Activated naive CD4-positive, alpha-beta T cell treated with Interleukin-2 at 50 U/mL for 16 hours (primary cell): ENCODE measurements at places on chromosomes 3 and 15.
A peak's percentile ranks its signal among the peaks of the same experiment; 100 is the strongest.

- no peak for DNase-seq
These were observed 6.9 kb downstream of the ACAD11 start for GRCh38 chr3:132652640-132653270.

GRCh38 chr15:55434989-55435825 lies 26.9 kb downstream of the PIERCE2 start:
- DNase-seq = no peak

- no peak for DNase-seq
These were observed 457 bp upstream of the DNAJA4 start for GRCh38 chr15:78263907-78264303.

DNA sequence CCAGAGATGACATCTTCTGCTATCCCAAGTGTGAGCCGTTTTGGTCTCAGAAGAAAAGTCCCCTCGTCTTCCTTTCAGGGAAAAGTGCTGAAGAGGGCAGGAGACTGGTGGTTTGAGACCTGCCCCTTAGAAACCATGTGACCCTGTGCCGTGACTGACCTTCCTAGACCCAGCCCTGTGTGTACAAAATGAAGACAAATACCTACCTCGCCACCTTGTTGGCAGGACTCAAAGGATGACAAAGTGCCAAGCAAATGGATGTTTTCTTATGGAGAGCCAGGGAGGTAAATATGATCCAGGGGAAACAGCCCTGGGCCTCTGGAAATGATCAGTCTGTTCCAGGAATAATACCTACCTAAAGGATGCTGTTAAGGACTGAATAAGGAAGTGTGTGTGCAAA lies 41.3 kb downstream of the FAM174B start:
- DNase-seq = no peak

DNA sequence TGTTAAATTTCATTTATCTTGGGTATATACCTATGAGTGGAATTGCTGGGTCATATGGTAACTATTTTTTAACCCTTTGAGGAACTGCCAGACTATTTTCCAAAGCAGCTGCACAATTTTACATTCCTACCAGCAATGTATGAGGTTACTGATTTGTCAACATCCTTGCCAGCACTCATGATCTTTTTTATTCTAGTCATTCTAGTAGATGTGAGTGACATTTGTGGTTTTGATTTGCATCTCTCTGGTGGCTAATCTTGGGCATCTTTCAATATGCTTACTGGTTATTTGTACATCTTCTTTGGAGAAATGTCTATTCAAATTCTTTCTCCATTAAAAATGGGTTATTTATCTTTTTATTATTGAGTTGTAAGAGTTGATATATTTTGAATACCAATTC lies 21.3 kb upstream of the LRRC58 start:
- DNase-seq = no peak

DNA sequence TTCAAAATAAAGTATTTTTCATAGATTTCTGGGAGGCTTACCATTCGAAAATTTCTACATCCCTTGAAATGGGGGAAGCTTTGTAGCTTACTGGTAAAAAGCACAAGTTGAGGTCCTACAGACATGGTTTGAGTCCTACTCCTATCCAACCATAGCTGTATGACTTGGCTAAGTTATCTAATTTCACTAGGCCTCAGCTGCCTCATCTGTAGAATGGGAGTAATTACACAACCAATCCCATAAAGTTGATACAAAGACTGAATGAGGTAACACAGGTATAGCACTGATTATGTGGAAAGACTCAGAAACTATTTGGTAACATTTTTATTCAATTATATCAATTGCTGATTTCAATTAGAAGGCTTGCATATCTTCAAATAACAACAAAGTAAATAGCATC lies 157.4 kb downstream of the PLD1 start:
- no peak for DNase-seq

- DNase-seq = peak; percentile 50
These were observed 61.3 kb upstream of the ACKR4 start for GRCh38 chr3:132535575-132536441.

DNA sequence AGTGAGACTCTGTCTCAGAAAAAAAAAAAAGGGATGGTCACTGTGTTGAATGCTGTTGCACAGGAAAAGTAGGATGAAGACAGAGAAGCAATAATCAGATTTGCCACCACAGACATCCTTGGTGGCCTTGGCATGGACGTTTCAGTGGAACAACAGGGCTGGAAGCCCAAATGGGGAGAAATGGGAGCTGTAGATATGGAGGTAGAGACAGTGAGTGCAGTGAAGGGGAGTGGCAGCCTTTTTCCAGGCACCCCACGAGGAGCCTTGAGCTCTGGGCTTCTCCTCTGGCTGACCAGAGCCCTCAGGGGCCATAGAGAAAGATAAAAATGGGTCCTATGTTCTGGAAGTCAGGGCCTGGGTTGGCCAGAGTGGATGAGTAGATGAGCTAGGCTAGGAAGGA lies 12.3 kb upstream of the DOCK3 start:
- DNase-seq = no peak

DNA sequence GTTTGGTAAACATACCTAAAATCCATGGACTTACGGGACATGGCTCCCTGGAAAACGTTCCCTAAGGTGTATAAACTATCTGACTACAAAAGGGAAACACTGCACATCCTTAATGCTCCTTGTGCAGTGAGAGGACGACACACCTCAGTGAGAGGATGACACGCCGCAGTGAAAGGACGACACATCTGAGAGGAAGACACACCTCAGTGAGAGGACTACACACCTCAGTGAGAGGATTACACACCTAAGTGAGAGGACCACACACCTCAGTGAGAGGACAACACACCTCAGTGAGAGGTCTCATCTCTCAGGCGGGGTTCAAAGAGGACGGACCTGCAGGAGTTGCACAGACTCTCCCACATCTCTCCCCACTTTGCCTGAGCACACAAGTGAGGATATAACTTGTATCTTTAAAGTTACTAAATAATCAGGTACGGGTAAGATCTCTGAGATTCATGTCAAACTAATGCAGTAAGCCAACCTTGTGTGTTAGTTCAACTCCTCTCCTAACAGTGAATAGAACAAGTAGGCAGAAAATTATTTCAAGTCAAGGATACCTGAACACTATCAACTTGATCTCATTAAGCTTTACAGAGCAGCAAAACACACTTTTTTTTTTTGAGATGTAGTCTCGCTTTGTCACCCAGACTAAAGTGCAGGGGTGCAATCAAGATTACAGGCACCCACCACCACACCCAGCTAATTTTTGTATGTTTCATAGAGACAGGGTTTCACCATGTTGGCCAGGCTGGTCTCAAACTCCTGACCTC lies 32.1 kb downstream of the HERC2 start:
- no peak for DNase-seq

DNA sequence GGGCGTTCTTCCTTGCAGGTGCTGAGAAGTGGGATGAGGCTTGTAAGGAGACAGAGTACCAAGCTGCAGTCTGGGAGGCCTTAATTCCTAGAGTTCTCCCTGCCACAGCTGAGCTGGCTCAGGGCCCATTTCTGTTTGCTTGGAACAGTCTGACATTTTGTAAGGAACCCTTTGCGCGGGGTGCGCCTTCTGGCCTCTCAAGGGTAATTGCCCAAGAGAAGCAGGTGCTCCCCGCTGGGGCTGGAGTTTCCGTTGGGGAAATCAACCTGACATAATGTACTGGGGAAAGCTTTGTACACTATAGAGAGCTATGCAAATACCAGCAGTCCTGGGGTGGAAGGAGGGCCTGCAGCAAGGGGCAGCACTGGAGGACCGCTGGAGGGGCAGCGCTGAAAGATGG lies 83.6 kb downstream of the HMG20A start:
- no peak for DNase-seq

DNA sequence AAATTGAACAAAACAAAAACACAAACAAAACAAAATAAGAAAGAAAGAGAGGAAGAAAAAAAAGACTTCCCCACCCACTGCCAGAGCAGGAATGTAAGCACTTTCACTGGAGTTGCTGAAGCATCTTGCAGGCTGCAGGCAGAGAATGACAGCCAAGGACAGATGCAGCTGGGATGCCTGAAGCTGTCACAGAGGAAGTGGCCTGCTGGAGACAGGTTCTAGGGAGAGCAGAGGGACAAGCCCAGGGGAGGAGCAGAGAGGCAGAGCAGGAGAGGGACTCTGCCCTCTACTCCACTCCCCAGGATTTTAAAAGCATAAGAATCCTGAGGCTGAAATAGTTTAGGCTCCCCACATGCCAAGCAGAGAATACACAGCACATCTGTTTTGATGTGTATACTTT lies 326.2 kb downstream of the TUSC7 start:
- no peak for DNase-seq

DNA sequence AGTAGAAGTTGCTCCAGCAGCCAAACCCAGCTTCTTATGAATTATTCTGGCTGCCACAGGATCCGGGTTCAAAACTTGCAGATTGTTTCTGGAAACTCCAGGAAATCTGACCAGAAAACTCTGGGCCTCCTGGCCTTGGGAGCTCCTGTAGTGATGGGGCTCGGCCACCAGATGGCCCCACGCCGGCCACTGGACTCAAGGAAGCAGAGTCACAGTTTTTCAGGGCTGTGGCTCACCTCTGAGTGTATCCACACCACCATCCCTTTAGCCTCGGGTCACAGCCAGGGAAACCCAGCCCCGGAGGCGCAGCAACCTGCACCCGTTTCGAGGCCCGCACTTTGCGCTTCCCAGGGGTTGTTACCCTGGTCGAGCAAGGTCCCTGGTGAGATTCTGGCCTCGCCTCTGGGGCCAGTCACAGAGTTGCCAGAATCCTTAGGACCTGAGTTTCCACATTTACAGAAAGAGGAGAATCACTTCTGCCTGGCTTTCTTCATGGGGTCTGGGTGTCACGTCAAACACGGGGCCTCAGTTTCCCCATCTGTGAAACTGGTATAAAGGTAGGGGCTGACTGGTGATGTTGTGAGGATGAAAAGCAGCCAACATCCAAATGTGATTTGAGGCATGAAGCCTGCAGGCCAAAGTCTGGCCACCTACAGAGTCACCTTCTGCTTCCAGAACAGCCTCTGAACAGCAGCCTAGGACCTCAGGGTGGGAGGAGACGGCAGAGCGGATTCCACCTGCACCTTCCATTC lies 53.5 kb upstream of the LCTL start:
- peak; percentile 34 for DNase-seq

GRCh38 chr3:53843195-53844177 lies 2.7 kb downstream of the CHDH start:
- no peak for DNase-seq

- no peak for DNase-seq
These were observed 238.2 kb upstream of the GPR149 start for GRCh38 chr3:154668187-154668586.

- DNase-seq = no peak
These were observed 484 bp downstream of the CNTN4 start for GRCh38 chr3:2099028-2099671.

DNA sequence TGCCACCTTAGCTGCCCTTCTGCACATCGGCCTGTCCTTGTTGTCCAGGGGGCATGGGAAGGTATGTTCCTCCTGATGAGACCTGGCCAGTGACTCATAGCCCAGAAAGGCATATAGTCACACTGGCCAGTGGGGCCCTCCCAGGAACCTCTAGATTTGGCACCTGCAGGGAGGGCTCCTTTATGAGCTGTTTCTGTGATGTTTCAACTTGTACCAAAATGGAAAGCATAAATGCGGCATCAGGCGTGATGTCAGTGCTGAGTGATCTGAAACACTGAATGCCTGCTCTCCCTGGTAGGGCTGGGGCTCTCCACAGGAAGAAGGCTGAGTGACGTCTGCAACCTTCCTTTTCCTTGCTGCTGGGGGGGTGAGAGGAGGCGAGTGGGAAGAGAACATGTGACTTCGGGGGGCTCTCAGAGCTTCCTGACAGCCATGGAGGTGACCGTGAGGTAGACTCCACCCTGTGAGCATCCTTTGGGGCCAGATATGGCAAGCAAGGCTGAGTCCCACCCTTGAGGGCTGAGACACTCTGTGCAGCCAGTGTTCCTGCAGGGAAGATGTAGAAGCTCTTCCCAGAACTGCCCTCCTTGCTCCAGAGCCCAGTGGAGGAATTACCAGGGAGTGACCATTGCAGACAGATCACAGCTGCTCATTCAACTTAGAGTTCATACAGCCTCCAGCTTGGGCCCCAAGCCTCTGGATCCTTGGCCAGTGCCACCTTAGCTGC lies 37.1 kb upstream of the APEH start:
- DNase-seq = no peak

- DNase-seq = no peak
These were observed 136.8 kb upstream of the ANKRD28 start for GRCh38 chr3:15934389-15935195.
